ENCODE measurements at places on chromosomes 12 and 14.

- H3K36me3 ChIP-seq, result no peaks in the 10 kb centered on the region
- H3K27ac ChIP-seq, result no peak overlapping the region
- H3K4me1 ChIP-seq, result no peaks in the 10 kb centered on the region
- no peak for DNase-seq
- no peaks in the 10 kb centered on the region for H3K27me3 ChIP-seq
Measured at GRCh38 chr12:70948236-70948975, 27.9 kb upstream of the PTPRR start.

DNA sequence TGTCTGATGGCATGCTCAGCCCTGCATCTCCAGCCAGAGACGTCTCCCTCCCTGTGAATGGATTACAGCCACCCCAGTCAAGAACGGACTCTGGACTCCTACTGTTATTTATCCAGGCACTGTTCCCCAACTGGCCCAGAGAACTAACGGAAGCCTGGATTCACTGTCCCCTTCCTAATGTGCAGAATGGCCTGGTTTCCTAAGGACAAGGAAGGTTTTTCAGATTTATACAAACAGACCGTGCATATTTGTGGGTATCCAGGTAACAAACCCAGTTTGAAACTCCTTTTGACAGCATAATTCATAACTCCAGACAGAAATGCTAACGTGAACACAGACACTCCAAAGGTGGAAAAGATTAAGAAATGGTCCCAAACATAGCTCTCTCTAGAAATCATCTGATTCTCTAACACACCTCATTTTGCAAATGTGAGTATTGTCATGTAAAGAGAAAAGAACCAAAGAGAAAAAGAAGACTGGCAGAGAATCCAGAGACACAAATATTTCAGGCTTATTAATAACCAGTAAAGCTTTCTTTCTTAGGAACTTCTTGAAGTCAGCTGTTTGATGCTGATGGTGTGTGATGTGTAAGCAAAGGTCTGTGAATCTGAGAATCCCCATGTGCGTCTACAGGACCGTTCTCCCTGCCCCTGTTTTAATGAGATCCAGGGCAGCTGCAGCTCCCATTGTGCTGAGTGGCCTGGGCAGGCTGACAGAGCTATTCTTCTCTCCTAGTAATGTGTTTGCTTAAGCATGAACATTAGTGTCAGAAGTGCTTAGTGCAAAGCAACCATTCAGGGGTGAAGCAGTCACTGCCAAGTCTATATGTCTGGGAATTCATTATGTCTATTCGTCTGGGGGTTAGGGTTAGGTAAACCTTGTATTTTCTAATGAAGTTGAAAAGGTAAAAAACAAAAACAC, 86.8 kb upstream of the HIF1A start:
- H3K4me3 ChIP-seq, result no peak overlapping the region
- H3K36me3 ChIP-seq, result no peaks in the 10 kb centered on the region
- no peak for DNase-seq
- no peak overlapping the region for H3K27ac ChIP-seq

- H3K36me3 ChIP-seq, result no peaks in the 10 kb centered on the region
- no peaks in the 10 kb centered on the region for H3K27me3 ChIP-seq
- DNase-seq, result no peak
- no peak overlapping the region for H3K4me3 ChIP-seq
- no peak overlapping the region for H3K27ac ChIP-seq
Measured at GRCh38 chr12:117674313-117674712, 294.5 kb downstream of the KSR2 start.

- peak overlapping the region; percentile 96 for H3K27ac ChIP-seq
- no peaks in the 10 kb centered on the region for H3K27me3 ChIP-seq
- H3K4me1 ChIP-seq, result peaks cover 17% of the 10 kb centered on the region
- H3K4me3 ChIP-seq, result peak overlapping the region; percentile 91
Measured at GRCh38 chr14:20412411-20412810, 890 bp downstream of the TEP1 start.

- H3K4me1 ChIP-seq, result no peaks in the 10 kb centered on the region
- no peak for DNase-seq
- H3K4me3 ChIP-seq, result no peak overlapping the region
Measured at GRCh38 chr12:85968606-85969005, 94.5 kb downstream of the NTS start.

- no peak for DNase-seq
- peaks cover 53% of the 10 kb centered on the region for H3K4me1 ChIP-seq
- no peaks in the 10 kb centered on the region for H3K27me3 ChIP-seq
- peak overlapping the region; percentile 83 for H3K4me3 ChIP-seq
- H3K27ac ChIP-seq, result no peak overlapping the region
- H3K36me3 ChIP-seq, result no peaks in the 10 kb centered on the region
Measured at GRCh38 chr14:103123634-103124500, 606 bp downstream of the TNFAIP2 start.

DNA sequence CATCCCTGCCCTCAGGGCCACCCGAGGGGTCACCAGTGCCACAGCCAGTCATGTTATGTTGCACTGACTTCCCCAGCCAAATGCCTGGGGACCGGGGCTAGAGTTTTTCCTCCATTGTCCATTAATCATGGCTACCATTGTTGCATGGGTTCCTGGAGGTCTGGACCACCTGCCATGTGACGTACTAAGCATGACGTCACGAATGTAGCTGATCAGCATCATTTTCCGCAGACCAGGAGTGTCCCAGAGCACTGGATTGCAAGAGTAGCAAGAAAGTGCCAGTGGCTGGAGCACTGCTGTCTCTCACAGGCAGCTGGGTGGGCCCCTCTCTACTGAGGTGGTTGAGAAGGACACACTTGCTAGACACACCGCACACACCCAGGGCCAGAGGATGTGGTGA, 6.9 kb upstream of the C14orf180 start:
- no peaks in the 10 kb centered on the region for H3K4me1 ChIP-seq
- no peak overlapping the region for H3K27ac ChIP-seq
- no peak for DNase-seq

GRCh38 chr14:20853042-20853441, 38.1 kb upstream of the RNASE3 start:
- no peaks in the 10 kb centered on the region for H3K36me3 ChIP-seq
- H3K4me1 ChIP-seq, result peaks cover 3% of the 10 kb centered on the region
- H3K27me3 ChIP-seq, result no peaks in the 10 kb centered on the region
- H3K4me3 ChIP-seq, result no peak overlapping the region

DNA sequence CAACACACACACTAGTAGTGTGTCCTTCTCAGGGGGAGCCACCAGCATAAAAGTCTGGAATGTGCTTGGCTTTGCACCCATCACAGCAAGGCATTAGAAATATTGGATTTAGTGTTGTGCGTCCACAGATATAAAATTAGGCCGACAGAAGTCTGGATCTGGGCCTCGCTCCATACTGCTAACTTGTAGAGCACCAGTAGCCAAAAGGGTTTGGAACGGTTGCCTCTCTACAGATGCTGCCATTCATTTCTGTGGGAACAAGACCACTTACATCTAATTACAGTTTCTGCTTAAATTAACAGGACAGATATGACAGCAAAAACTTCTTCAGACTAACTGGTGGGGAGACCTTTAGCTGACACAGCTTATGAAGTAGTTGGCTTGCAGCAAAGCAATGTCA, 94.2 kb downstream of the EXOC5 start:
- no peaks in the 10 kb centered on the region for H3K36me3 ChIP-seq
- no peaks in the 10 kb centered on the region for H3K27me3 ChIP-seq
- H3K4me1 ChIP-seq, result no peaks in the 10 kb centered on the region
- no peak for DNase-seq

- peak overlapping the region; percentile 8 for H3K27ac ChIP-seq
- peaks cover 19% of the 10 kb centered on the region for H3K4me1 ChIP-seq
- H3K36me3 ChIP-seq, result no peaks in the 10 kb centered on the region
- no peak overlapping the region for H3K4me3 ChIP-seq
- no peak for DNase-seq
- no peaks in the 10 kb centered on the region for H3K27me3 ChIP-seq
Measured at GRCh38 chr12:111557271-111558106, 41.6 kb downstream of the ATXN2 start.

DNA sequence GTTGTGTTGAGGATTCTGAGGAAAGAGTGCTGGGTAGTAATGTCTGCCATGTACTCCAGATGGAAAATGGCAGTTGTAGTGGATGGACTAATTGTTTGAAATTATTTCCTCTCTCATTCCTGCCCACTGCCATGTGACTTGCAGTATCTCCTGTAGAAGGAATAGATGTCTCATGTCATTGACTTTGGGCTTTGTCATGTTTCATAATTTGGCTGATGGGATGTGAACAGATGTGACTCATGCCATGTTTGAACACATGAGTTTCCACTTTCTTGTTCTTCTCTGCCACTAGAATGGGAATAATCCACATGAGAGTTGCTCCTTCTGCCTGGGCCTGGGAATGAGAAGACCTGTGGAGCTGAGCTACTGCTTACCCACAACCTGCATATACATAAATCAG, 2.4 kb upstream of the CALCOCO1 start:
- H3K27me3 ChIP-seq, result no peaks in the 10 kb centered on the region
- H3K36me3 ChIP-seq, result peaks cover under 1% of the 10 kb centered on the region
- H3K27ac ChIP-seq, result no peak overlapping the region
- peaks cover 11% of the 10 kb centered on the region for H3K4me1 ChIP-seq
- no peak for DNase-seq

GRCh38 chr12:96094201-96094600, 58.8 kb upstream of the LTA4H start:
- no peaks in the 10 kb centered on the region for H3K27me3 ChIP-seq
- H3K27ac ChIP-seq, result no peak overlapping the region
- no peak overlapping the region for H3K4me3 ChIP-seq

GRCh38 chr14:71371711-71372396, 464.6 kb downstream of the PCNX1 start:
- no peak for DNase-seq
- no peaks in the 10 kb centered on the region for H3K27me3 ChIP-seq

- H3K4me1 ChIP-seq, result peaks cover 19% of the 10 kb centered on the region
- H3K4me3 ChIP-seq, result no peak overlapping the region
- no peaks in the 10 kb centered on the region for H3K27me3 ChIP-seq
- peaks cover 5% of the 10 kb centered on the region for H3K36me3 ChIP-seq
- no peak overlapping the region for H3K27ac ChIP-seq
Measured at GRCh38 chr12:27573972-27574371, 50.0 kb downstream of the PPFIBP1 start.

DNA sequence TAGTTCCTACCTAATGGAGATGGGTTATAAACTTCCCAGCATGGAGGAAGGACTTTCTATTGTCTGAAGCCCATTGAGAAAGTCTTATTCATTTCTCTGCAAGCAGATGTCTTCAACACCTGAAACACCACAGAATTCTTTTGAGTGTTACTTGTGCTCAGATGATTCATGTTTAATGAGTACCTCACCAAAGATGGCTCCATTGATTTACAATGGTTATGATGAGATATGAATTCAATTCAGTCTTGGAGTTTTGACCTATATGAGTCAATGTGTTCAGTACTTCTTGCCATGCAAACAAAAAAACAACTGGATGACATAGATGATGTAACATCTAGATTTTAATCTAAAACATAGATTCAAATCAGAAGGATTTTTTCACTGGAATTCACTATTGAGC, 15.4 kb upstream of the PAWR start:
- no peak for DNase-seq
- no peaks in the 10 kb centered on the region for H3K4me1 ChIP-seq
- H3K4me3 ChIP-seq, result no peak overlapping the region
- H3K36me3 ChIP-seq, result no peaks in the 10 kb centered on the region
- no peaks in the 10 kb centered on the region for H3K27me3 ChIP-seq

- no peaks in the 10 kb centered on the region for H3K27me3 ChIP-seq
- H3K27ac ChIP-seq, result no peak overlapping the region
- no peak overlapping the region for H3K4me3 ChIP-seq
- DNase-seq, result no peak
- no peaks in the 10 kb centered on the region for H3K36me3 ChIP-seq
Measured at GRCh38 chr14:102732924-102733323, 44.3 kb upstream of the TRAF3 start.

GRCh38 chr12:115988212-115988611, 289.3 kb downstream of the MED13L start:
- H3K27me3 ChIP-seq, result no peaks in the 10 kb centered on the region
- H3K4me3 ChIP-seq, result no peak overlapping the region
- DNase-seq, result no peak
- no peak overlapping the region for H3K27ac ChIP-seq

- no peaks in the 10 kb centered on the region for H3K36me3 ChIP-seq
- H3K27ac ChIP-seq, result no peak overlapping the region
- no peak for DNase-seq
- H3K4me1 ChIP-seq, result no peaks in the 10 kb centered on the region
Measured at GRCh38 chr12:94229902-94230301, 81.5 kb downstream of the PLXNC1 start.

DNA sequence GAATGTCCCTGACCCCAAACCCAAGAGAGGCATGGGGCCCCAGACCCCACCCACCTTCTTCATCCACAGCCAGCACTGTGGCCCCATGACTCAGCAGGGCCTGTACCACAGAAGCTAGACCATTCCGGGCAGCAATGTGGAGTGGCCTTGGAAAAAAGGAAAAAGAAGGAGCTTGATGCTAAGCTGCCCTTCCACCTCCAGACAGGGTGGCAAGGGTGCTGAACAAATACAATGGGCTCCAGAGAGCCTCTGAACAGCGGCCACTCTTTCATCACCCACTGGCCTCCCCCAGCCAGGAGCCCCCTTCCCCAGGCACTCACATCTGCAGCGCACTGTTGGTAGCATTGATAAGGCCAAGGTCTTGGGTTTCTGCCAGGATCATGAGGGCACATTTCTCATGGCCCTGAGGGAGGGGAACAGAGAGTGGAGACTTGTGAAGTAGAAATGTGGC, 13.9 kb downstream of the SLC39A5 start:
- H3K4me3 ChIP-seq, result no peak overlapping the region
- H3K27ac ChIP-seq, result no peak overlapping the region
- DNase-seq, result no peak
- peaks cover 83% of the 10 kb centered on the region for H3K36me3 ChIP-seq
- no peaks in the 10 kb centered on the region for H3K4me1 ChIP-seq

- no peak for DNase-seq
- H3K4me3 ChIP-seq, result no peak overlapping the region
- no peaks in the 10 kb centered on the region for H3K36me3 ChIP-seq
- H3K27me3 ChIP-seq, result no peaks in the 10 kb centered on the region
Measured at GRCh38 chr12:91604897-91605296, 422.3 kb upstream of the DCN start.

DNA sequence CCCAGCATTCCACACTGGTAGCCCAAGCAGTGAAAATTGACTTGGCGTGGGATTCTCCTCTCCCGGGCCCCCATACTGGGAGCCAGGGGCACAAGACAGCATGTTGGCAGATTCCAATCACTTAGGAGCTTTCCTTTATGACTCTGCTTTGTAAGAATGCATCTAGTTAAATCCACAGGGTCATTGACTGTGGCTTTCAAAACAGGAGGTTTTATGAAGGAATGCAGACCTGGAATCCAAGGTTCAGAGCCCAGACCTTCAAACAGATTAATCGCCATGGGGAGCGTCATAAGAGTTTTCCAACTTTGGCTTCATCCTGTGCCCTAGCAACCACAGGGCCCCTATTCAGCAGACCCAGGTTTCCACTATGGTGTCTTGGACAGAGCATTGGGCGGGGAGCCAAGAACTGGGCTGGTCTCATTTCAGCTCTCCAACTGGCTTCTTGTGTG, 76.4 kb upstream of the RMST start:
- H3K27ac ChIP-seq, result no peak overlapping the region
- no peaks in the 10 kb centered on the region for H3K4me1 ChIP-seq
- no peak for DNase-seq
- no peak overlapping the region for H3K4me3 ChIP-seq

GRCh38 chr12:109467978-109468676, 9.0 kb downstream of the KCTD10 start:
- no peak for DNase-seq
- H3K36me3 ChIP-seq, result peaks cover 29% of the 10 kb centered on the region
- no peaks in the 10 kb centered on the region for H3K27me3 ChIP-seq
- no peak overlapping the region for H3K4me3 ChIP-seq

Measured in thoracic aorta (tissue), 2 donors.